Stimulated activated CD4-positive, alpha-beta T cell treated with anti-CD3 and anti-CD28 coated beads, Interleukin-4, amount 100 ng/mL, for 4 hours (primary cell): ENCODE measurements at places on chromosomes 12 and 14.

DNA sequence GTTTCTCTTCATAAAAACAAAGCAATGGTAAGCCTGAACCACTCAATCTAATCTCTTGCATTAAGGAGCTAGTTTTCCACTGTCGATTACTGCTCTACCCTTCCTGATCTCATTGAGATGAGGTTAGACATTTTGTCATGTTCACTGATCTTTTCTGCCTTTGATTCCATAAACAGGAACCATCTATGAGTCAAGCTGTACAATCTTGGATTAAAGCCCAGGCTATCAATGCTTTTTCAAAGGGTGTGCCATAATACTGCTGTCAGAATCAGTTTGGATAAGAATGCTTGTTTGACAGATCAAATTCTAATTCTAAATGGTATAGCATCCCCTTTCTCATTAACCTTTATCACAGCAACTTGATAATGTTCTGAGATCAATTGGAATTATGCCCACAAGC is 16.1 kb downstream of the GRIP1 start:
- DNase-seq: no peak

- DNase-seq: no peak
Observed at GRCh38 chr12:84113666-84114065, 798.9 kb downstream of the SLC6A15 start.

- no peak for DNase-seq
Observed at GRCh38 chr12:128823216-128823915, 392 bp downstream of the SLC15A4 start.

- DNase-seq: no peak
Observed at GRCh38 chr14:22232486-22232885, 356.5 kb downstream of the DAD1 start.

GRCh38 chr14:34056046-34056445 is 105.2 kb upstream of the EGLN3 start:
- no peak for DNase-seq

DNA sequence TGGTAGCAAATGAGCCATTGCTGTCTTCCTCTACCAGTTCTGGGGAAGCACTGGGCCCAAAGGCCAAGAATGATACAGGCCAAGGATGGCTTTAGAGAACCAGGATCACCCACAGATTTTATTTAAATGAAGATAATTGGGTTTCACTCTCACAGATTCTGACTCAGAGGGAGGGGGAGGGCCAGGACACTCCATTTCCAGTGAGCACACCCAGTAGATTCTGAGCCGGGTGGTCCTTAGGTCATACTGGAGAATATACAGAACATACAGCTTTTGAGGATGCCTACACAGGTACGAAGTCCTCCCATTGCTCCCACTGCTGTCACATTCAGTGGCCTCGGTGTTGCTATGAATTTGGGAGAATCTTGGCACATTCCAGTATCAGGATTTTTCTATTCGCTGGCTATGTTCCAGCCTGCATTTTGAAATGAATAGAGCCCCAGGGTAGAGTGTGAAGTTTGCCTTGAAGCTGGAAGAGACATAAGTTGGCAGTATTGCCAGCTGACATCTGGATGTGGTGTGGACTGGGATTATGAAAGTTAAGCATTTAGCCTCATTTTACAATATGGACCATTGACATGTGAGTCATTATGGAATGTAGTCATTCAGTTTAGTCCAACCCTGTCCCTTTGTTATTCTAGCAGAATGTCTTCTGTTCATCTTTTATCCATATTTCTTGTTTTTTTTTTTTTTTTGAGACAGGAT is 45.8 kb upstream of the POC1B start:
- no peak for DNase-seq

DNA sequence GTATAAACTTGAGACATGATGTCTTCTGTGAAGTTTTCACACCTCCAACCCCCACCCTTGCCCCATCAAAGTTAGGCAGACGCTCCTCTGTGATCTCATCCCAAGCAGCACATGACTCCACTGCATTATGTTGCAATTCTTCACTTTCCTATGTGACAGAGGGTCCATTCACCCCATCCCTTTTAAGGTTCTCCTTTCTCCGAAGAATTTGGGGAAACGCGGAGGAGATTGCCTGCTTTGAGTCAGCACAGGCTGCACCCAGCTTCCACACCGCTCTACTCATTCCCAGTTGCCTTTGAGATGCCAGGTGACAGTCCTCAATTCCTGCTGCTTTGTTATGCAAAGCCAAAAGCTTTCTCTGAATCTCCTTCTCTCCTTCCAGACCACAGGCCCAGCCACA is 61.8 kb downstream of the PHLDA1 start:
- DNase-seq: no peak

- DNase-seq: no peak
Observed at GRCh38 chr12:132054983-132055382, 89.1 kb downstream of the DDX51 start.

GRCh38 chr12:116863275-116863767 is 17.9 kb downstream of the HRK start:
- no peak for DNase-seq

DNA sequence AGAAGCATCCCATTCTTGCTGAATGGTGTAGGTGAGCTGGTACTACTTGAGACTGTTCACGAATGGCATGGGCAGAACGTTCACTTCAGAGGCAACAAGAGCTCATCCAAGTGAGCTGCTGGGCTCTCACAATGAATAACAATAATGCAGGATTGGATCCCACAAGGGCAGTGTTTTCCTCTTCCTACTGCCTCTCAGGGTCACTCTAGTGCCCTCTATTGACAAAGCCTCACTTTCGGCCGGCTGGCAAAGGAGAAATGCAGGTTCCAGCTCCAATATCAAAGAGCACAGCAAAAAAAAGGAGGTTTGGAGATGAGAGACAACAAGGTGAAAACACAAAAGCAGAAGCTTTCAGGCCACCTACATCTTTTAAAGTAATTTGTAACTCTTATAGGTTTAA is 74.6 kb upstream of the MYF6 start:
- DNase-seq: no peak

DNA sequence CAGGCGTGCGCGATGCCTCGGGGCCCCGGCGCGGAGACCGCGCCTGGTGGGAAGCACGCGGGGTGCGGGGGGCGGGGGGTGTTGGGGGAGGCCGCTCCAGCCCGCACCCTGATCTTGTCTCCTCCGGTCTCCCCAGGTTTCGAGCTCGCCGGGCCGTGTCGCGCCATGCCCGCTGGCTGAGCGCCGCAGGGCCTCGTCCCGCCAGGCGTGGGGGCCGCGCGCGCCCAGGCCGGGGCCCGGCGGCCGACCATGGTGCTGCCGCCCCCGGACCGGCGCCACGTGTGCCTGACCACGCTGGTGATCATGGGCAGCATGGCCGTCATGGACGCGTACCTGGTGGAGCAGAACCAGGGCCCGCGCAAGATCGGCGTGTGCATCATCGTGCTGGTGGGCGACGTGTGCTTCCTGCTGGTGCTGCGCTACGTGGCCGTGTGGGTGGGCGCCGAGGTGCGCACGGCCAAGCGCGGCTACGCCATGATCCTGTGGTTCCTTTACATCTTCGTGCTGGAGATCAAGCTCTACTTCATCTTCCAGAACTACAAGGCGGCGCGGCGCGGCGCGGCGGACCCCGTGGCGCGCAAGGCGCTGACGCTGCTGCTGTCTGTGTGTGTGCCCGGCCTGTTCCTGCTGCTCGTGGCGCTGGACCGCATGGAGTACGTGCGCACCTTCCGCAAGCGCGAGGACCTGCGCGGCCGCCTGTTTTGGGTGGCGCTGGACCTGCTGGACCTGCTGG is 2.4 kb downstream of the TMEM121 start:
- DNase-seq: peak; percentile 63

DNA sequence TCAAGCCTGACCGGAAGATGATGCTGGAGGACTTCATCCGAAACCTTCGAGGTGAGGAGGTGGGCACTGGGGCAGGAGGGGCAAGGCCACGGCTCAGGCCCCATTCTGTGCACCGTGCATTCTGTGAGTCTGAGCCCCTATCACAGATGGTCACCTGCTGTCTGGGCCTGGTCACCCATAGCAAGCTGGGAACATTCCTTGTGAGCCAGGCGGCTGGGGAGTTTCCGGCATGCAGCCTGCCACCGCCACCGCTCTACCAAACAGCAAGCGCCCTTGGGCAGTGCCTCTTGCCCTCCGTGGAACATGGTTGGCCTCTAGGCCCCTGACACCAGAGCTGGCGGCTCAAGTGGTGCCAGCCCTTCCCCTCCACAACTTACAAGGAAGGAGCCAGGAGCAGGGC is 56.3 kb downstream of the SLC6A12 start:
- no peak for DNase-seq

- DNase-seq: no peak
Observed at GRCh38 chr14:78292003-78292402, 121.8 kb downstream of the NRXN3 start.

- no peak for DNase-seq
Observed at GRCh38 chr14:100088226-100088625, 23.0 kb downstream of the EVL start.

DNA sequence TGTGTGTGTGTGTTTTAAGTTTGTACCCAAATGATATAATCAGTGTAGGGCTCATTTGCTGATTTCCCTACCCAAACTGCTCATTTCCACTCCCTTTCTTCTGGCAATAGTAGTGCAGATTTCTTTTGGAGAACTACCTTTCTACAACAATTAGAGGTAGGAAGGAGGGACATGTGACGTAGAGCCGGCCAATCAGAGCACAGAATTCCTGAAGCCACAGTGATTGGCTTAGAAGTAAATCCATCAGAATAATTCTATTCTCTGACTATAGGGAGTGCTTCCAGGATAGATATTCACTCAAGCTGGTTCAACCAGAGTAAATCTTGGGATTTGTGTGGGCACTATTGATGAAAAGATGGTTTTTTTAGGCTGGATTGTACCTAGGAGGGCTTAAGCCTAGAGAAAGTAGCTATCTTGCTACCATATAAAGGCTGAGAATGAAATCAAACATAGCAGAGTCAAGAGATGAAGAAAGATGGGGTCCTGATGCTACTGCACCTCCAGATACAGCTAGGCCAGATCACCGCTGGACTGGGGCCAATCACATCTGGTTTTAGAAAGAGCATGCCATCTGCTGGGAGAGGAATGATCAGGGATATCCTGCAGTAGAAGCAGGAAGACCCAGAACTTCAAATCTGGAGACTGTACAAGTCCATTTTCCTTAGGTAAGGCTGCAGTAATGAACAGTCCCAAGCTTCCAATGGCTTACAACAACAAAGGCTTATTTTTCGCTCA is 54.1 kb upstream of the NUAK1 start:
- DNase-seq: no peak

GRCh38 chr12:56994231-56994746 is 12.1 kb downstream of the ZBTB39 start:
- DNase-seq: no peak

DNA sequence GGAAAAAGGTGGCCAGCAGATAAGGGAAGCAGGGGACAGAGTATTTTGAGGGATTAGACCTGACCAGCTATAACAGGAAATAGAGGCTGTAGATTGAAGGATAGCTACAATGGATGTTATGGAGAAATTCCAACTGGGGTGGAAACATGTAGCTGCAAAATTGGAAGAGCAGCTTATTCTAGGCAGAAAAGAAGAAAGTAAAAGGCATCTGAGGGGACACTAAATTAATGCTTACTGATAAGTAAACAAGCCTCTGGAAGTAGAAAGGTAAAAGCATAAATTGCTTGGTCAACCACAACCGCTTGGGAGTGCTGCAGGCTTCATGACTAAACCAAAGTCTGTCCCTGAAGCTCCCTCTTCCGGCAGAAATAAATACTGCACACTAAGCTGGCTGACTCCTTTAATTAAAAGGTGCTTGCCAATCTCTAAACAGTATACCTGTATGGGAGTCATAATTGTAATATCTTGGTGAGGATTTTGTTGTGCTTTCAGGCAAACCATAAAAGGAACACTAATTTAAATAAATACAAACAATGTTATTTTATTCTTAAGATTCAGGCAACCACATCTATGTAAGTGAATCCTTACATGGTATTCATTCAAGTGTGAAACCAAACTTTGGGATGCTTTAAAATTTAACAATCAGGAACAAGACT is 7.7 kb downstream of the UBC start:
- peak; percentile 74 for DNase-seq

DNA sequence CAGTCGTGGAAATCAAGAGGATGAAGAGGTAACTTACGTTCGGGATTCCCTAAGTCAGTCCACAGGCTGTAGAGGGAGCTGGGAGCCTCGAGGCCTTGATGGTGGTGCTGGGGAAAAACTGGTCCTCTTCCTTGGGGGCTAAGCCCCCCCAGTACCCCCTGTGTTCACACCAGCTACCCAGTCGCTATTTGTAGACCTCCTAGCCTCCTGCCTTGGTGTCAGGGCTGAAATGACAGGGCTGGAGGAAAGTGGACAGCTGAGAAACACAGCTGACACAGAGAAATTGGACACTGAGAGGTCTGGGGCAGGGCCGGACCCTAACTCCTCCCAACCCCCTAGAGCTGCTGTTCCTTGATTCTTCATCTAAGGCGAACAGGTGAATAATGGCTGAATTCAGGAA is at the start of gene STAC3:
Gene STAC3, minus strand, starts transcription at position 232 of the 400 bp plus-strand sequence. CDS start 1,551 bp downstream, outside the sequence.
- DNase-seq: no peak

- DNase-seq: no peak
Observed at GRCh38 chr12:53498235-53498630, 1.0 kb downstream of the MAP3K12 start.

GRCh38 chr12:109967383-109968031 is 28.7 kb downstream of the GIT2 start:
- DNase-seq: no peak

DNA sequence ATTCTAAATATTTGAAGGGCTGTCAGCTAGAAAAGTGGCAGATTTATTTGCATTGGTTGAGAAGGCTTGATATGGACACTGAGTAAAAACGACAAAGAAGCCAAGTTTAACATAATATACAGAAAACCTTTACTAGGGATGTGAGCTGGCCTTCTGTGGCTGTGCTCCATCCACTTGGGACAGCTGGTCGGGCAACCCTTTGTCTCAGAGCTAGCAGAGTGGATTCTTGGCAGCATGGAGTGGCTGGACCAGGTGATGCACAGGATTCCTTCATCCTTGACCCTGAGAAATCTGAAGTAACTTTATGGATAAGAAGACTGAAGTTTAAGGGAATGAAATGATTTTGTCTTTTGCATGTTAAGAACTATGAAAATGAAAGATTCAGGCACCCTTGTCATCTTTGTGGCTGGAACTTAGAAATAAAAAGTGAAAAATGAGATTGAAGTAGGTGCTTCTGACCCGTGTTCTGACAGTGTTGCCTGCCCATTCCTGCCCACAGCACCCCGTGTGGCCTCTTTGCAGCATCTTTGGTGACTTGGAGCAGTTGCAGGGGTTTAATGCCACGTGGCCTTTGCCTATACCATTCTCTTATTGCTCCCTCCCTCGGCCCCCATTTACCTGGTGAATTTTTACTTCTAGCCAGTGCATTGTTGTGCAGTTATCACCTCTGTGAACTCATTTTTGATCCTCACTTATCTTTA is 32.6 kb downstream of the PELI2 start:
- DNase-seq: no peak

GRCh38 chr14:34781242-34781641 is 66.8 kb upstream of the CFL2 start:
- no peak for DNase-seq
